ENCODE measurements at places on chromosomes 1 and 21.

DNA sequence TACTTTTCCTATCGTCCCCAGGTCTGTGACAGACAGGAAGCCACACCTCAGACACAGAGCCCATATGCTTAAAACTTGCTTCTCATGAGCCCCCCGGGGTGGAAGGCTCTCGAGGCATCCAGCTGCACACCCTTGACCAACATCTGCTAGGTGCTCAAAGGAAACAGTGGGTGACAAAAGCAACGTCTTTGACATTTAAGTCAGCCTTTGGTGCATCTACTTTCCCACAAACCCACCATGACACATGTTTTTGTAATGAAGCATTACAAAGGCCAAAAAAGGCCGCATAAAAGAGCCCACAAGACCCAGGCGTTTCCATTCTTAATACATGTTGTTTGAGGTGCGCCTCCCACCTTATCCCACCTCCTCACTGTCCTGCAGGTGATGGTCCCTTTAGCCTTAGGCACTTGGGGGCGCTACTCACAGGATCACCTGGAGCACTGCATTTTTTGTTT is 11.8 kb upstream of the FASLG start:
- no peak for DNase-seq

GRCh38 chr1:211738691-211739301 is 63.4 kb upstream of the NEK2 start:
- no peak for DNase-seq

DNA sequence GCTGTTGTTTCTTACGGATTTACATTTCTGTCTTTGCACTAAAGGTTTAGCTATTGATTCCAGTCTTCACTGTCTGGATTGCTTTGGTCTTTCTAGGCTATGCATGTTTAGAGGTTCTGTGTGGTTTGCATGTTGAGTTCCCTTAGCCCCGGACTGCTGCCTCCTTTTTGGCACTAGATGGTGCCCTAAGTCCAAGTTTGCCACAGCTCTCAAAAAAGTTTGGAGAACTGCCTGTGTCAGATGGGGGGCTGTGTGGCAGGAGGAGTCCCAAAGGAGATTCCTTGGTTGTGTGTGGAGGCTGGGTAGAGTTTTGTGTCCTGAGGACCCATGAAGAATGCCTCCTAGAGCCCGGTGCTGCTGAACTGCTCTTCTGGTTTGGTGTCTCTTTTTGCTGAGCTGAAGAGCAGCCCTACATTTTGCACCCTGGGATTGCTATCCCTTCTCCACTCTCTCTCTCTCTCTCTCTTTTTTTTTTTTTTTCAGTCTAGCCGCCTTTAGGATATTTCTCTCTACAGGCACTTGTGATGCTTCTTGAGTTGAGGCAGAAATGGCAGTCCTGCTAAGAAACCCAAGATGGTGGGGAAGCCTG is 74.4 kb downstream of the PTGS2 start:
- peak; percentile 66 for DNase-seq

DNA sequence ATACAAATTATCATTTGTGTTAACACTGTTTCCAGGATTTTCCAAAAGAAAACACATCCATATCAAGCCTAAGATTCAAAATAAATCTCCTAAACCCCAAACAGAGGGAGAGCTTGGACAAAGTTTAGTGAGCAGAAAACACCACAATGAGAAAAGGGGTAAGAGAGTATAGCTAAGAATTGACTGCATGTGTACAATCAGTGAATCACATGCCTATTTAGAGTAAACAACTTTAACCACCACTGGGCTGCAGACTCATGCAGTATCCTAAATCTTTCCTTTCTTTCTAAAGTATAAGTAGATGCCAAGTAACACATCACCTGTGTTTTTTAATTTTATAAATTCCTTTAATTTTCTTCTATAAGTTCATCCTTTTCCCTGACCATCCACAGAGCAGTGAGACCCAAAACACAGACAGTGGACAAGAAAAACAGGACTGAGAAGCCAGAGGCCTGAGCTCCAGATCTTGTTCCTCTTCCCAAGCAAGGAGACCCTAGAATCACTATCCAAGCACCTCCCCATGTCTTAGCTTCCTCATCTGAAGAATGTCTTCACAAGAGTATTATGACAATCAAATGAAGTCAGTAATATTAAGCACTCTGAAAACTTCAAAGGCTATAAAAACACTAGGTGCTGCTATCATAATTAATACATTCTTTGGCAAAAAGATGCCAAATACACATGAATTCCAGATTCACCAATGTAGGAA is 93.1 kb downstream of the VAV3 start:
- DNase-seq, result no peak

GRCh38 chr1:207202480-207202879 is 98.4 kb downstream of the C4BPA start:
- no peak for DNase-seq

GRCh38 chr1:41730806-41731205 is 187.9 kb downstream of the HIVEP3 start:
- no peak for DNase-seq

DNA sequence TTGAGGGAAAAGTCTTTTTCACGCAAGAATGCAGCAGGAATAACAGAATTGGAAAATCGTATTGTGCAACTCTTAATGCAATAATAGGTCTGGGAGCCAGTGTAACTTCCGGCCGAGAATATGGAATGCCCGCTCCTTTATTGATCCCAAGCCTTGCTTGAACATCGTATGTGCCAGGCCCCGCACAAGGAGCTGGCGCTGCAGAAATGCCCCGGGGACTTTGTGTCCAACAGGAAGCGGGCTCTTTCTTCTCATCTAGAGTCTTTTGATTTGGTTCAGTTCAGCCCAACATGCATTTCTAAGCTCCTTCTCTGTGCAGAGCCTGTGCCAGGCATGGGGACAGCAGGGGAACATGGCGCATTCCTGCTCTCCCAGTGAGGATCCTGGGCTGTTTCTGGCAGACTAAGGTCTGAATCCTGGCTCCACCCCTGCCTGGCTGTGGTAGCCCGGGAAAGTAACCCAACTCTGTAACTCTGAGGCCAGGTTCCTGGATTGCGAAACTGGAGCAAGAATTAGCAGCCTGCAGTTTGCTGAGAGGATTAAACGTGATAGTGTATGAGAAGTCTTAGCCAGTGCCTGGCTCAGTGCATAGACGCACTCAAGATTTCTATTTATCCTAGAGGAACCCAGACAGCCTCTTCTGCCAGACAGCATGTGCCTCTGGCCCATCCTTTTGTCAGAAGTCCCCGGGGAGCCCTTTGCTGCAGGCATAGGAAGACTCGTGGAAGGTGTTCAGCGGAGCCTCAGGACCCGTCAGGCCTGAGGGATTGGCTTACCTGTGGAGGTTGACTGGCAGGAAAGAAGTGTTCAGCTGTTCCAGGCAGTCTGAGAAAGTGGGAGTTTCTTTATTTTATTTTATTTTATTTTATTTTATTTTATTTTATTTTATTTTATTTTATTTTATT is 987 bp upstream of the CDCP2 start:
- DNase-seq, result peak; percentile 79

- no peak for DNase-seq
These were observed 574.7 kb downstream of the USP25 start for GRCh38 chr21:16304174-16305095.

Measured in AG10803 (cell line).